ENCODE measurements at places on chromosomes 2 and 18. TPM values are rescaled to one million over a fixed set of nuclear protein-coding genes. Genes with fewer than 3 reads are reported as not detected.

GRCh38 chr2:78145395-78145996, 623.3 kb upstream of the LRRTM4 start:
- no peak for DNase-seq

GRCh38 chr18:48761582-48761981, 189.2 kb downstream of the SMAD7 start:
- DNase-seq = no peak

GRCh38 chr2:219302412-219302968, 6.7 kb downstream of the PTPRN start:
- DNase-seq = no peak

The POTEJ gene
- total RNA-seq = 0.04 TPM

DNA sequence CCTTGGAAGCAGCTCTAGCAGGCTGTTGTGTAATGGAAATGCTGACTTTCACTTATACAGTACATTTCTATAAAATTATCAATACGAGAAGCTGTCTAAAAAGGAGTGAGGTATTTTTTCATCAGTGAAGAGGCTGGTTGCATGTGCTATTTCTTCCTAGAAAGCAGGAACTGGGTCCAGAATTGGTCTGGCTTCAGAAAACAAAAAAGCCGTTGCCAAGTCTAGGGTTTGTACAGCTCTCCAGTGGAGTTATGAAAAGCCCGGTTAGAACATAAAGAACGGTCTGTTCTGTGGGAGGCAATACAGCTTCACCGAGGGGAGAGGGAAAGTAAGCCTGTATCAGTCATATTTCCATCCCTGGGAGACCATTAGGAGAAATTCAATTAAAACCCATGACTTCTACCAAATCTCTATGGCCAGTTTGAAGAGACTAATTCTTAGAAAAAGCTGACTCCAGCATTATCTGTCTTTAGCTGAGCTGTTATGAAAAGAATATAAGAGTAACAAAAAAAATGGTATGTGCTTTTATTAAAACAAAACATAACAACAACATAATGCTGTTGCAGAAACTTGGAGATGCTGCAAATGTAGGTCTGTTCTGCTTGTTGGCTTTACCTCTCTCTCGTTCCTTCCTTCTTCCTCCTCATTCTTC, 217.0 kb downstream of the CMPK2 start:
- DNase-seq = no peak

The GREB1 gene
- total RNA-seq = 61.2 TPM

The SCN9A gene
- total RNA-seq = 11.8 TPM
